AG10803 (cell line): ENCODE measurements at places on chromosomes 16 and 17.

GRCh38 chr16:55653106-55653505 is 2.7 kb upstream of the SLC6A2 start:
- no peak for DNase-seq

- DNase-seq: no peak
Observed at GRCh38 chr17:48357779-48358602, 72.0 kb downstream of the SKAP1 start.

DNA sequence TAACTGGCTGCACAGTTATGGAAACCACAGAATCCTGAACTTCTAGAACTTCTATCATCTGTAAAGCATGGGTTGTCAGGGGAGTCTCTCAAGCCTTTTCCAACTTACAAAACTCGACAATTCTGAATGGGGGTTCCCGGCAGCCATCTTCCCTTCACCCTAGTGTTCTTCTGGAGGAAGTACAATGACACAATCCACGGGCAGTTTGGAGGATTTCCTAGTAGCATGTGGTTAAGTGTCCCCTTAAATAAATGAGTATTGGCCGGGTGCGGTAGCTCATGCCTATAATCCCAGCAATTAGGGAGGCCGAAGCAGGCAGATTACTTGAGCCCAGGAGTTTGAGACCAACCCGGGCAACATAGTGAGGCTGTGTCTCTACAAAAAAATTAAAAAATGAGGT is 2.1 kb downstream of the SLC16A6 start:
- no peak for DNase-seq

GRCh38 chr16:11651796-11652195 is 16.5 kb upstream of the SNN start:
- no peak for DNase-seq

DNA sequence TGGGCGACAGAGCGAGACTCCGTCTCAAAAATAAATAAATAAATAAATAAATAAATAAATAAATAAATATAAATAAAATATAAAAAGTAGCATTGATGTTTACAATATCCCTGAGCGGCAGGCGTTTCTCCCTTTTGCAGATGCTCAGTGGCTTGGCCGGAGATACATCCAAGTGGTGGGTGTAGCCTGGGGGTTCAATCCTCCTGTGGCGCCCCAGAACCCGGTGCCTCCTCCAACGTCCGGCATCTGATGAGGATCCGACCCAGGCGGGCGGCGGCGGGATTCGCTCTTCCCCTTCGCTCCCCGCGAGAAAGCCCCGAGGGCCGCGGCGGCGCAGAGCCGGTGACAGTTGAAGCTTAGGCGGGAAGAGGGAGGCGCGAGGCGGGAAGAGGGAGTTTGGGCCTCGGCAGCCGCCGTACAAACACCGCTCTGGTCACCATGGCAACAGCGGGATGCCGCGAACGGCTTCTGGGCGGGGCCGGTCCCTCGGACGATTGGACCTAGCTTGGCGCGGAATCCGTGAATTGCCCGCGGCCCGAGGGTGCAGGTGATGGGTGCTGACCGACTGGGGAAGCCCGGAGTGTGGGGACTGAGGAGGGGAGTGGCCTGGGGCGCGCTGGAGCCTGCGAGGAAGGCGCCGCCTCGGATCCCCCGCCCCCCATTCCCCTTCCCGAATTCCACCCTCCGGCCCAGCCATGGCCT is 12.7 kb upstream of the ALDOA start:
- peak; percentile 89 for DNase-seq

GRCh38 chr17:38418693-38419507 is 9.4 kb upstream of the ARHGAP23 start:
- DNase-seq: no peak

DNA sequence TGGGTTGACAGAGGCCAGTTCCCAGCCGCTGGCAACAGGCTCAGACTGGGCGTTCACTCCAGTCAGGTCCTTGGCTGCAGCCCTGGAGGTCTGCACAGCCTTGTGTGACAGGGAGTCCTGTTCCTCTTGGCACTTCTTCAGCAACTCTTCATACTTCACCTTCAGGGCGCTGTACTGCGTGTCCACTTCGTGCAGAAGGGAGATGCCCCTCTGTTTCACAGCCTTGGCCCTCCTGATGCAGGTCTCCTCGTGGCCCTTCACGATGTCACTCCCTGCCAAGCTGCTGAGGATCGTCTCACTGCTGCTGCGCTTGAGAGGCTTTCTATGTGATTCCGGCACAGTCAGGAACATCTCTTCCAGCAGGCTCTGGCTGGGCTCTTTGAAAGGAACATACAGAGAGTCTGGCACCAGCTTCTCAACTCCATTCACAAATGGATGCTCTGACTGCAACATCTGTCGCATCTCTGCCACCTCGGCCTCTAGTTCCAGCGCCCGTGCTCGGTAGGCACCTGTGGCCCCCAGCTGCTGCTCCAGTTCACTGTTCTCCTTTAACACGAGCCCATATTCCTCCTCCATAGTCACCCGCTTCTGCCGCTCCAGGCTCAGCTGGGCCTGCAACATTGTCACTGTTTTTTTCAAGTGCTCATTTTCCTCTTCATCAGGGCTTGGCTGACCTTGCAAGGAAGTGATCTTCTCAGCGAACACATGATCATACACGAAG is 27.2 kb downstream of the CDR2 start:
- no peak for DNase-seq
